ENCODE measurements at places on chromosomes 13 and 19.

- H3K27me3 ChIP-seq: no peaks in the 10 kb centered on the region
- H3K36me3 ChIP-seq: peaks cover 32% of the 10 kb centered on the region
- peak within 1 kb of the TSS; percentile 38 for H3K4me3 ChIP-seq
- no peaks in the 10 kb centered on the region for H3K4me1 ChIP-seq
- H3K27ac ChIP-seq: peak within 1 kb of the TSS; percentile 78
- peak; percentile 49 for DNase-seq
Measured at GRCh38 chr19:57708641-57709361, at the start of gene ZNF154. TSS of gene ZNF154 (minus strand) at chr19:57709204. CDS start at chr19:57708971, 233 bp downstream.

- H3K27ac ChIP-seq: no peak overlapping the region
- DNase-seq: no peak
- H3K36me3 ChIP-seq: no peaks in the 10 kb centered on the region
- no peaks in the 10 kb centered on the region for H3K4me1 ChIP-seq
- H3K4me3 ChIP-seq: no peak overlapping the region
- H3K27me3 ChIP-seq: no peaks in the 10 kb centered on the region
Measured at GRCh38 chr19:16801600-16802013, 27.6 kb upstream of the SIN3B start.

DNA sequence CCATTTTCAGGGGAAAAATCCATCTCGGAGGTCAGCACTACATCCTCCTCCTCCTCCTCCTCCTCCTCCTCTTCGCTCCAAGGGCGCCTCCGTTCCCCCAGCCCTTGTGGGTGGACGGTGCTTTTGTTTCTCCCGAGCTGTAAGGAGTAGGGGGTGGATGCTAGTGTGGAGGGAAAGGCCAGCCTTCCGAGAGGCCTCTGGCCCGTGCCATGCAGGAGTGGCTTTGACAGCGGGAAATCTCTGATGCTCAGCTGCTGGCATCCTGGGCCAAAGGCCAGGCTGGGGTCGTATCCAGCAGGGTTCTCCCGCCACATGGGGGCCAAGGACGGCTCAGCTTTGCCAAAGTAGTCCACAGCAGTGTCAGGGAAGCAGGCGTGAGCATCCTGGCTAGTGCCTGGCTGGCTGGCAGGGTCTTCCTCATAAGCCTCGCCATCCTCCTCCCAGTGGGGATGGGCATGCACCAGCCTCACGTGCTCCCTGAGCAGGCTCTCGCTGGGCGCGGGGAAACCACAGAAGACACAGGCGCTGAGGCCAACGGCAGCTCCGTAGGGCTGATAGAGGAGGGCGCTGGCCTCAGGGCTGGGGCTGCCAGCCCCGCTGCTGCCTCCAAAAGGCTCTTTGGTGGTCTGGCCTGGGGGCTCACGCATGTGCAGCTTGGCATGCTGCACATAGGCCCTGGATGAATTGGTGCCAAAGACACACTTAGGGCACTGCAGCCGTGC, 10.5 kb downstream of the WIZ start:
- H3K27ac ChIP-seq: no peak overlapping the region
- no peak overlapping the region for H3K4me3 ChIP-seq
- H3K4me1 ChIP-seq: no peaks in the 10 kb centered on the region
- H3K27me3 ChIP-seq: no peaks in the 10 kb centered on the region

DNA sequence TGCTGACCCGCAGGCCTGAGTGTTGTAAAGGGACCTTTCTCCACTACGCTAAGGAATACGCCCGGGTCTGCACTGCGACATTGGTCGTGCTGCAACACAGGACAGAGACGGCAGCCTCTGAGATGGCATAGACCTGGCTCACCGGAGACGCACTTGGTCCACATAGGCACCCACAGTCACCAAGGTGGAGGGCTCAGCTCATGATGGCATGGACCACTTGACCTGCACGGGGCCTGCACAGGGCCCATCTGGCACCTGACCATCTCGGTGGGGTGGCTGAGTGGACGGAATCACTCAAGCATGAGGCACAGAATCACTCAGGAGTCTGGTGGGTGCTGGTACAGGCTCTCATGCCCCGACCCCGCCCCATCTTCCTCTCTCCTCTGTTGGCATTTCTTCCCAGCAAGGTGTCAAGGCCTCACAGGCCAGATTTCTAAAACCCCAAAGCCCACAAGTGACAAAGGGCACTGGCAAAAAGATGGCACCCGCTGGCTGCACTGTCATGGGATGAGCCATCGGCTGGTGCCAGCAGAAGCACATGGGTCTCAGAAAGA, 45.9 kb downstream of the TSHZ3 start:
- H3K36me3 ChIP-seq: no peaks in the 10 kb centered on the region
- H3K4me1 ChIP-seq: no peaks in the 10 kb centered on the region
- no peak overlapping the region for H3K4me3 ChIP-seq

DNA sequence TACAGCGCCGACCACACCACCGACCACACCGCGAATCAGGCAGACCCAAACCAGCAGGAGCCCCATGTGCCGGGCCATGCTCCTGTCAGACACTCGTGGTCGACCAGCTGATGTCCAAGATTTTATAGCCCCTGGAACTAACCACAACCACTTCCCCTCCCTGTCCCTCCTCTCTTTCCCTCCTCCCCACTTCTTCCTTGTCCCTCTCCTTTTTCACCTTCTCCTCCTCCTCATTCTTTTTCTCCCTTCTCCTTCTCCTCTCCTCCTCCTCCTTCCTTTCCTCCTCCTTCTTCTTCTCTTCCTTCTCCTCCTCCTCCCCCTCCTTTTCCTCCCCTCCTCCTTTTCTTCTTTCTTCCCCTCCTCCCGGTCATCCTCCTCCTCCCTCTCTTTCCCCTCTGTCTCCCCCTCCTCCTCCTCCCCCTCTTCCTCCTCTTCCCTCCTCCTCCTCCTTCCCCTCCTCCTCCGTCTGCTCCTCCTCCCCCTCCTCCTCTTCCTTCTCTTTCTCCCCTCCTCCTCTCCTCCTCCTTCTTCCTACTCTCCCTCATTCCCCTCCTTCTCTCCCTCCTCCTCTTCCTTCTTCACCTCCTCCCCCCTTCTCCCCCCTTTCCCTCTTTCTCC, 670 bp downstream of the BSPH1 start:
- H3K36me3 ChIP-seq: no peaks in the 10 kb centered on the region
- H3K27me3 ChIP-seq: no peaks in the 10 kb centered on the region
- no peak overlapping the region for H3K27ac ChIP-seq
- no peaks in the 10 kb centered on the region for H3K4me1 ChIP-seq
- no peak overlapping the region for H3K4me3 ChIP-seq

- no peak for DNase-seq
- H3K27ac ChIP-seq: no peak overlapping the region
- H3K4me1 ChIP-seq: no peaks in the 10 kb centered on the region
Measured at GRCh38 chr13:24110011-24110410, 50.5 kb upstream of the SPATA13 start.

- H3K4me3 ChIP-seq: no peak overlapping the region
- H3K4me1 ChIP-seq: no peaks in the 10 kb centered on the region
- H3K27me3 ChIP-seq: no peaks in the 10 kb centered on the region
- DNase-seq: peak; percentile 7
- H3K36me3 ChIP-seq: no peaks in the 10 kb centered on the region
- H3K27ac ChIP-seq: no peak overlapping the region
Measured at GRCh38 chr13:106599875-106600797, 32.2 kb upstream of the ARGLU1 start.

DNA sequence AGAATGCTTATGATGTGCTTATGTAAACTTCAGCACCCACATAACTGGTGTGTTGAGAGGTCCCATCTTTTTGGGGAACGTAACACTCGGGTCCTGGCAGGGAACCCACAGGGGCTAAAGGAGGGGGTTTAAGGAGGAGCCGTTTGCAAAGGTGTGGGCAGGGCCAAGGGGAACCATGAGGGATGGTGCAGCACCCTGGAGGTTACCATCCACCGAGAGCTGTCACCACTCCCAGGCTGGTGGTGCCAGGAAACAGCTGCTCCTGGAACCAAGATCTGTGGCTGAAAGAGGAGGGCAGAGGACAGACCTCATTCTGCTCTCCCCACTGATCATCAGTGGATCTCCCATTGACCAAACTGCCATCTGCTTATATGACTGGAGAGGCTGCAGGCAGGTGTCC, 23.2 kb upstream of the CYP4F8 start:
- no peaks in the 10 kb centered on the region for H3K27me3 ChIP-seq
- no peak overlapping the region for H3K4me3 ChIP-seq
- no peaks in the 10 kb centered on the region for H3K4me1 ChIP-seq
- no peak for DNase-seq

DNA sequence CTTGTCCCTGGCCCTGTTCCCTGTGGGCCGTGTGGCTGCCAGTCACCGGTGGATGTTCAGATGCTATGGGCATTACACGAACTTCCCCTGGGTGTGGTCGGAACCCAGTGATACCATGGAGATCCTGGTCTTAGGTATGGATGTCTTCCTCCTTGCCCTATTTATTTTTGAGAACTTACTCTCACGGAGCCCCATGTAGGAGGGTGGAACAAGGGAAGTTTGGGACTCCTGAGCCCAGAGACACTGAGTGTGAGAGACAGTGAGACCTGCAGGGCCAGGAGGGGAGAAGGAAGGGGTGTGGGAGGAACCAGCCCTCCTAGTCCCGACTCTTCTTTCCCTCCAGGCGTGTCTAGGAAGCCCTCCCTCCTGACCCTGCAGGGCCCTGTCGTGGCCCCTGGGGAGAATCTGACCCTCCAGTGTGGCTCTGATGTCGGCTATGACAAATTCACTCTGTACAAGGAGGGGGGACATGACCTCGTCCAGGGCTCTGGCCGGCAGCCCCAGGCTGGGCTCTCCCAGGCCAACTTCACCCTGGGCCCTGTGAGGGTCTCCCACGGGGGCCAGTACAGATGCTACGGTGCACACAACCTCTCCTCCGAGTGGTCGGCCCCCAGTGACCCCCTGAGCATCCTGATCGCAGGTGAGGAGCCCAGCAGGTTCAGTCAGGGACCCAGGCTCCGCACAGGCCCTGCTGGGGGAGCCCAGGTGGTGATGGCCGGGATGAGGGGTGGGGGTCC, 14.9 kb upstream of the KIR3DL3 start:
- peaks cover 4% of the 10 kb centered on the region for H3K4me1 ChIP-seq
- no peak overlapping the region for H3K4me3 ChIP-seq
- no peak for DNase-seq
- H3K36me3 ChIP-seq: no peaks in the 10 kb centered on the region
- H3K27me3 ChIP-seq: no peaks in the 10 kb centered on the region

GRCh38 chr19:34485831-34486230, 4.3 kb downstream of the WTIP start:
- H3K4me1 ChIP-seq: no peaks in the 10 kb centered on the region
- H3K27ac ChIP-seq: no peak overlapping the region
- H3K4me3 ChIP-seq: no peak overlapping the region
- no peak for DNase-seq
- H3K36me3 ChIP-seq: no peaks in the 10 kb centered on the region

- no peaks in the 10 kb centered on the region for H3K27me3 ChIP-seq
- no peaks in the 10 kb centered on the region for H3K36me3 ChIP-seq
- H3K27ac ChIP-seq: peak overlapping the region; percentile 54
- peak overlapping the region; percentile 37 for H3K4me3 ChIP-seq
- DNase-seq: peak; percentile 91
- peaks cover 8% of the 10 kb centered on the region for H3K4me1 ChIP-seq
Measured at GRCh38 chr19:872266-872951, 12.9 kb downstream of the CFD start.

GRCh38 chr13:81721400-81721799, 1380.5 kb upstream of the SPRY2 start:
- H3K4me3 ChIP-seq: no peak overlapping the region
- H3K27ac ChIP-seq: no peak overlapping the region
- DNase-seq: no peak
- H3K36me3 ChIP-seq: no peaks in the 10 kb centered on the region

GRCh38 chr19:33450689-33451088, 70.9 kb downstream of the PEPD start:
- no peaks in the 10 kb centered on the region for H3K36me3 ChIP-seq
- H3K4me1 ChIP-seq: no peaks in the 10 kb centered on the region
- H3K27me3 ChIP-seq: no peaks in the 10 kb centered on the region
- no peak overlapping the region for H3K27ac ChIP-seq
- no peak for DNase-seq
- no peak overlapping the region for H3K4me3 ChIP-seq

DNA sequence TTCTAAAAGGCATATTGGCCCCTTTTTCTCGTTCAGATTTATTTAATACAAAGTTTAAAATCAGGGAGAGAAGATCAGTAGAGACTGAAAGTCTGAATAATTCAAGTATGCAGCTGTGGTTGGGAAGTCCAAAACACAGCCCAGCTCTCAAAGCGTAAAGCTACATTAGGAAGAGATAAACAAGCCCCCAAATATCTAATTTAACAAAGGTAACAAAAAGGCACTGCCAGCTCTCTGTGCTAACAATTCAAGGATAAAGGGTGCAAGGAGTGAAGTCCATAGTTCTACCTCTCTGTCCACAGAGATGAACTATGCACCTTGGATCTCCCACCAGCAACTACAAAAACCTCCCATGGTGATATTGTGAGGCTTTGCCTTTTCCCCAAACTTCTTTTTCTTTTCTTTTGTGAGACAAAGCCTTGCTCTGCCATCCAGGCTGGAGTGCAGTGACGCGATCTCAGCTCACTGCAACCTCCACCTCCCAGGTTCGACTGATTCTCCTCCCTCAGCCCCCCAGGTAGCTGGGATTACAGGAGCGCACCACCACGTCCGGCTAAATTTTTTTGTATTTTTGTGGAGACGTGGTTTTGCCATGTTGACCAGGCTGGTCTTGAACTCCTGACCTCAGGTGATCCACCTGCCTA, 104.4 kb downstream of the LHFPL6 start:
- no peaks in the 10 kb centered on the region for H3K36me3 ChIP-seq
- no peak overlapping the region for H3K4me3 ChIP-seq
- H3K27me3 ChIP-seq: no peaks in the 10 kb centered on the region
- DNase-seq: no peak
- no peaks in the 10 kb centered on the region for H3K4me1 ChIP-seq
- no peak overlapping the region for H3K27ac ChIP-seq

DNA sequence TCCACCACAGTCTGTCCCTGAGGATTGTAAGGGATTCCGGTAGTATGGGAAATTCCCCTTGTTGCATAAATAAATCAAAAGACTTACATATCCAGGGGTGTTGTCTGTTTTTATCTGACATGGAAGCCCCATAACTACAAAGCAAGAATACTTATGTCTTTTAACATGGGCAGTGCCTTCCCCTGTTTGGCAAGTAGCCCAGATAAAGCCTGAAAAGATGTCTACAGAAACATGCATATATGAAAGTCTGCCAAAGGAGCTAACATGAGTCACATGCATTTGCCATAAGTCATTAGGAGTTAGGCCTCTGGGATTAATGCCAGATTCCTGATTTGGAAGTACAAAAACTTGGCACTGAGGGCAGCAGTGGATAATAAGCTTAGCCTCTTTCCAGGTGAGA, 62.1 kb downstream of the ZNF737 start:
- H3K36me3 ChIP-seq: no peaks in the 10 kb centered on the region
- no peak overlapping the region for H3K27ac ChIP-seq
- no peak for DNase-seq
- H3K27me3 ChIP-seq: no peaks in the 10 kb centered on the region
- no peak overlapping the region for H3K4me3 ChIP-seq

DNA sequence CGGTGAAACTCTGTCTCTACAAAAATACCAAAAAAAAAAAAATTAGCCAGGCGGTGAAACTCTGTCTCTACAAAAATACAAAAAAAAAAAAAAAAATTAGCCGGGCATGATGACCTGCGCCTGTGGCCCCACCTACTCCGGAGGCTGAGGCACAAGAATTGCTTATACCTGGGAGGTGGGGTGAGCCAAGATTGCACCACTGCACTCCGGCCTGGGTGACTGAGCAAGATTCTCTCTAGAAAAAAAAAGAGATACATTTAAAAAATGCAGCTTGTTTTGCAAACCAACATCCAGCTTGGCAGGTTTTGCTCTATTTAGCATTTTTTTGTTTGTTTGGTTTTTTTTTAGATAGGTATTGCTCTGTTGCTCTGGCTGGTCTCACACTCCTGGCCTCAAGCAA, 6.7 kb upstream of the PGPEP1 start:
- H3K27me3 ChIP-seq: no peaks in the 10 kb centered on the region
- H3K4me3 ChIP-seq: no peak overlapping the region
- peaks cover 4% of the 10 kb centered on the region for H3K4me1 ChIP-seq
- DNase-seq: no peak

Data from naive thymus-derived CD4-positive, alpha-beta T cell (primary cell).